ENCODE measurements at places on chromosomes 11 and 22.
A peak's percentile ranks its signal among the peaks of the same experiment; 100 is the strongest.

DNA sequence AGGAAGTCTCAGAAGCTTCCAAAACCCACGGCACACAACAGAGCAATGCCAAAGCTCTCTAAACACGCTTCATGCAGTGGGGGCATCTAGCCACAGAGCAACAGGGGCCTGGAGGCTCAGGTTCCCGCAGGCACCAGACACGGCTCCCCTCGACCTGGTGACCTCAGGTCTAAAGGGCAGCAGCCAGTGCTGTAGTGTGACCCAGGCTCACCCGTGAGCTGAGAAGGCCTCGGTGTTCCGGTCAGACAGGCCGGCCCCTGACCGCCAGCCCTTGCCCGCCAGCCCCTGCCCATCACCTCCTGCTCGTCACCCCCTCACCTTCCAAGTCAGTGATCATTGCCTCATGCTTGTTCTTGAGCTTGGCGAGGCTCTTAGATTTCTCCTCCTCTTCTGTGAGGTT lies 45.7 kb downstream of the APOL1 start:
- no peak for DNase-seq

- DNase-seq, result no peak
Measured at GRCh38 chr11:120381401-120381800, 45.2 kb downstream of the ARHGEF12 start.

DNA sequence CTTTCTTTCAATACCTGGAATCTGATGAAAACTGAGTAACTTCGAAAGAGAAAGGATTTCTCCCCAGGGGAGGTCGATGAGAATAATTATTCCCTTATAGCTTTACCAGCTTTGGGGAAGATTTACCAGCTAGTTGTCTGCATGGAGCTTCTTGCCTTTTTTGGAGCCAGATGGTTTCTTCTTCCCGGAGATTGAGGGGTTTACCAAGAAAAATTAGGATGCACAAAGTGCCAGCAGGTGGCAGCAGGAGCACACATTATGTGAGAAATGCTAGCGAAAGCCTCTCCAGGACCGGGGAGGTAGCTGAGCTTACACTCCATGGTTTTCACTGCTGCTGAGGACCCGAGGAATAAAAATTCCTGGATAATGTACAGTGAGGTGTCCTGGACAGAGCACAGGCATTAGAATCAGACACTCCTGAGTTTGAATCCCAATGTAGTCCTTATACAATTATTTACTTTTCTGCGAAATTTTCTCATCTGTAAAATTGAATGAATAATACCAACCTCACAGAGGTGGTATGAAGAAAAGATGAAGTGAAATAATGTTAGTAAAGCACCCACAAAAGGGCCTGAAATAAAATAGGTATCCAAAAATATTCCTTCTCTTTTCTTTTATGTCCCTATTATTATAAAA lies 46.0 kb upstream of the PARVA start:
- peak; percentile 60 for DNase-seq

DNA sequence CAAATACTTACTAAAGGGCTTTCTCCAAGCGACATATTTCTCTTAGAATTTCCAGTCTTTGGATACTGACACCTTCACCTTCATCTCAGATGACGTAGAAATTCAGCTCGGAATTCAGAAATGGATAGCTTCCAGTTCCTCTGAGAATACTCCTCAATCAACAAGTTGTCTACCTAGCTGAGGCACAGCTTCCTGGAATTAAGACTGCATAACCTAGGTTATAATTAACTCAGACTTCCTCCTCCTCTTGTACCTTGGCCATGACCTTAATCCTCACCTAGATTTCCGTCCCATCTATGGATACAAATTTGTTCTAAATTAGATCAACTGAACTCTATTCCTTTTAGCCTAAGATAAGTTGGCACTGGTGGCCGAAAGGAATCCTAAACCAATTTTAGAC lies 17.4 kb downstream of the ATP5MG start:
- DNase-seq, result no peak

GRCh38 chr11:77173494-77173893 lies 45.4 kb downstream of the MYO7A start:
- DNase-seq, result no peak

- DNase-seq, result no peak
Measured at GRCh38 chr11:97009613-97010012, 619.8 kb downstream of the JRKL start.

- DNase-seq, result no peak
Measured at GRCh38 chr11:119388103-119388502, 6.6 kb upstream of the USP2 start.

DNA sequence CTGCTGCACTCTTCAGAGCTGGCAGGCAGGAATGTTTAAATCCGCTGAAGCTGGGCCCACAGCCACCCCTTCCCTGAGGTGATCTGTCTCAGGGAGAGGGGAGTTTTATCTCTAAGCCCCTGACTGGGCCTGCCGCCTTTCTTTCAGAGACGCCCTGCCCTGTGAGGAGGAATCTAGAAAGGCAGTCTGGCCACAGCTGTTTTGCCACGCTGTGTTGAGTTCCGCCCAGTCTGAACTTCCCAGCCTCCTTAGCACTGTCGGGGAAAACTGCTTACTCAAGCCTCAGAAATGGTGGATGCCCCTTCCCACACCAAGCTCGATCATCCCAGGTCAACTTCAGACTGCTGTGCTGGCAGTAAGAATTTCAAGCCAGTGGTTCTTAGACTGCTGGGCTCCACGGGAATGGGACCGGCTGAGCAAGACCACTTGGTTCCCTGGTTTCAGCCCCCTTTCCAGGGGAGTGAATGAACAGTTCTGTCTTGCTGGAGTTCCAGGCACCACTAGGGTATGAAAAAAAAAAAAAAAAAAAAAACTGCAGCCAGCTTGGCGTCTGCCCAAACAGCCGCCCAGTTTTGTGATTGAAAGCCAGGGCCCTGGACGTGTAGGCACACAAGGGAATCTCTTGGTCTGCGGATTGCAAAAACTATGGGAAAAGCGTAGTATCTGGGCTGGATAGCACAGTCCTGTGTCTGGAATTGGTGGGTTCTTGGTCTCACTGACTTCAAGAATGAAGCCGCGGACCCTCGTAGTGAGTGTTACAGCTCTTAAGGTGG lies 127.4 kb downstream of the SPON1 start:
- DNase-seq, result no peak

DNA sequence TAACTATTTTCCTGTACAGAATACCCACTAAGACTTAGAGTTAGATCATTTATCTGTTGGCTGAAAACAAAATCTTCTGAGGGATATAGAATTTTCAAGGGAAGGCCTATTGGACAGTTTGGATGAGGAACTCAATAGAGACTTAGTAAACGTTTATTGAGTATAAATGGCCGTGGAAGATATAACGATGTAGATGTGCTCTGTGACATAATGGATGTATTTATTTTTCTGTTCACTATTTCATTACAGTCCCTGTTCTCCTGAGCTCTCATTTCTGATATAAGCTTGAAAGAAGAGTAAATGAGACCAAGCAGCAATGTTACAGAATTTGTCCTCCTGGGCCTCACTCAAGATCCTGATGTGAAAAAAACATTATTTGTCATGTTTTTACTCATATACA lies at the start of gene OR4A16:
TSS of gene OR4A16 (plus strand) at position 301 of the 400 bp plus-strand sequence. CDS start at position 301, 0 bp downstream.
- no peak for DNase-seq

DNA sequence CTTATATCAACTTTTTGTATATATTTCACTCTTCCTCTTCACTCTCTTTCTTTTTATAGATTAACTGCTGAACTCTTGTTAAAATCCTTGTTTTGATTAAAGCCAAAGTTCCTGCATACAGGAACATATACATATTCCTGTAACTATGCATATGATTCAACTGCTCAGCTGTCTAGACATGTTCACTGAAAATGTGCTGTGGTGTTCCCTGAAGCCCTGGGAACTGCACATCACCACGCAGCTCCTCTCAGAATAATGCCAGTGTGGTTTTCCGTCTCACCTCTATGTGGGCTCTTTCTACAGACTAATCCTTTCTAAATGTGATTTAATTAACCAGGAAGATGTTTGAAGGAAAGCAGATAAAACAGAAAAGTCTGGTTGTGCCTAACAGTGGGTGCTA lies 25.6 kb upstream of the MMP12 start:
- no peak for DNase-seq

DNA sequence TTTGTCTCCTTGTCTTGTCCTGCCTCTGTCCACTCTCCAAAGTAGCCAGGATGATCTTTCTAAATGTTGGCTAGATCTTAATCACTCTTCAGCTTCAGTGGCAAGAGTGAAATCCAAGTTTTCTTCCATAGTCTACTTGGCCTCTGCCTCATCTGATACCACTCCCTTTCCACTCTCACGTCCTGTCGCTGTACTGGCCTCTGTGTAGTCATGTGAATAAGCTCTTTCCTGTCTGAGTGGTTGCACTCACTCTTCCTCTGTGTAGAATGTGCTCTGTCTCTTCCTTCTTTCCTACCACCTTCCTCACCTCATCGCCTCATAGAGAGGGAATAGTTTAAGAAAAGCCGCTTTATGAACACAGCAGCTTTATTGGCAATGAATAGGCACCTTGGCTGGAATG lies 86.5 kb downstream of the WNT11 start:
- no peak for DNase-seq

GRCh38 chr11:74846770-74847169 lies 98.1 kb downstream of the RNF169 start:
- DNase-seq, result no peak

DNA sequence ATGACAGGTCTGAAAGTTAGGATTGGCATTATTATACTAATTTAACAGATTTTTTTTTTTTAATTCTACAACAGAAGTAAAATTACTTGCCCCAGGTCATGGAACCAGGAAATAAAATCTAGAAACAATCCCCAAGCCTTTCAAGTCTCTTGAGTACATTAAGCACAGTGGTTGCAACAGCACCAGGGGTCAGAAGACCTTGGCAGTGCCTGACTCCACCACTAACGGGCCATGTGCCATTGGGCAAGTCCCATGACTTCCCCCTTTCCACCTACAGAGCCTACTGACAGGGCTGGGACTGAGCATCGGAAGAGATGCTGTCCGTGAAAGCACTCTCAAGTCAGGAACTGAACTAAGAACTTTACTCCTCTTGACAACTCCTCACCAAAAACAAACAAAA lies 98.6 kb upstream of the AKIP1 start:
- no peak for DNase-seq

GRCh38 chr11:34427186-34427805 lies 11.4 kb upstream of the CAT start:
- DNase-seq, result no peak

GRCh38 chr11:9990221-9990973 lies 303.6 kb downstream of the SBF2 start:
- DNase-seq, result no peak

GRCh38 chr11:102800767-102801166 lies 2.8 kb upstream of the MMP1 start:
- DNase-seq, result no peak

GRCh38 chr11:16612566-16613261 lies 125.7 kb upstream of the C11orf58 start:
- no peak for DNase-seq

DNA sequence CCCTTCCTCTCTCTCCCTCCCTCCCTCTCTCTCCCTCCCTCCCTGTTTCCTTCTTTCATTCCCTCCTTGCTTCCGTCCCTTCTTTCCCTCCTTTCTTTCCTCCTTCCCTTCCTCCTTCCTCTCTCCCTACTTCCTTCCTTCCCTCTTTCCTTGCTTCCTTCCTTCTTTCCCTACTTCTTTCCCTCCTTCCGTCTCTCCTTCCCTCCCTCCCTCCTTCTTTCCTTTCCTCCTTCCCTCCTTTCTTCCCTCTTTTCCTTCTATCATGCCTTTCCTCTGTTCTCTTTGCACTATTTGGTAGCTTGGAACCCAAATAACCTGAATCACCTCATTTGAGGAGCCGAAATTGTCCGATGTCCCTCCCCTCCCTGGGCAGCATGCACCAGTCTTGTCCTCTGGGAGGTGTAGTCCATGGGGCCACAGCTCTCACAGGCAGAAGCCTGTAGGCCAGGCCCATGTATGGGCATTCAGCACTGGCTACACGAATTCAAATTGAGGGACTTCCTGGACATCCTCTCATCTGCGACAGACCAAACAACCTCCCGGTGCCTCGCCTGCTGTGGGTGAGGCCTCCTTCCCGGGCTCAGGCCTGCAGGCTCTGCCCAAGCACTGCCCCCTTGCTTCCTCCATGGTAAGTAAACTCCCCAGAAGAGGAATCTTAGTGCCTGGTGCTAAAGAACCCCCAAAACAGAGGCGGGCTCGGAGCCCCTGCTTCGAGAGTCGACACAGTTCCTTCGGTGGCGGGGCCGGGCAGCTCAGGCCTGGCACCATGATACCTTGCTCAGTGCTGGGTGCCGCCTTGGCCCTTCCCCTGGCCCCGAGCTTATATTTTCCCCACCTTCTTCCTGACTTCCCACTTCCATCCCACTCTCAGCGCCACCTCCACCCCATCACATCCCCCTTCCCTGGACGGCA lies 454.1 kb upstream of the CADM1 start:
- no peak for DNase-seq

DNA sequence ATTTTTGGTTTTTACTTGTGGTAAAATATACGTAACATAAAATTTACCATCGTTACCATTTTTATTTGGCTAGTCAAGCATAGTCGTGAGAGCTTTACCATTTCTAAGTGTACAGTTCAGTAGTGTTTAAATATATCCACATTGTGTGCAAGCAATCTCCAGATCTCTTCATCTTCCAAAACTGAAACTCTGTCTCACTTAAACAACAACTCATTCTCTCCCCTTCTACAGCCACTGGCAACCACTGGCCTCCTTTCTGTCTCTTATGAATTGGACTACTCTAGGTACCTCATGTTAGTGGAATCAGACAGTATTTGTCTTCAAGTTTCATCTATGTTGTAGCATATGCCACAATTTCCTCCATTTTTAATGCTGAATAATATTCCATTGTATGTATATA lies 37.4 kb downstream of the SMC1B start:
- no peak for DNase-seq

GRCh38 chr11:129612447-129612961 lies 203.1 kb upstream of the TMEM45B start:
- DNase-seq, result no peak

DNA sequence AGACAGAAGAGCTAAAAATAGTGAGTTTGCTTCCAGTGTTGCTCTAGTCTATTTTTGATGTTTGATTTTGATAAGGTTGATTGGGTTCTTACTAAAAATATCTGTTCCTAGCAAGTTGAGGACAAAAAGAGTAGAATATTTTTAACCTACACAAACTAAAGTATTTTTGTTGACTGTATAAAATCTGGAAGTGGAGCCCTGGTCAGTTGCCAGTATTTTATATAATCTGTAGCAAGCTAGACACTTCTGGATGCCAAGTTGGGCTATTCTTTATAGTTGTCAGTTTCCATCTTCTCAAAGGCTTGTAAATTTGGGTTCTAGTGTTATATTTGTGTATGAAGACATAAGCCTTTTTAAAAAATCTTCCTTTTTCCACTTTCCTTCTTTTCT lies 56.7 kb downstream of the HSD17B12 start:
- DNase-seq, result no peak

GRCh38 chr11:57761301-57762234 lies at the start of gene CTNND1:
Gene CTNND1, plus strand, starts transcription at chr11:57761802. Its CDS starts 29,677 bp downstream, at chr11:57791479.
- DNase-seq, result no peak

DNA sequence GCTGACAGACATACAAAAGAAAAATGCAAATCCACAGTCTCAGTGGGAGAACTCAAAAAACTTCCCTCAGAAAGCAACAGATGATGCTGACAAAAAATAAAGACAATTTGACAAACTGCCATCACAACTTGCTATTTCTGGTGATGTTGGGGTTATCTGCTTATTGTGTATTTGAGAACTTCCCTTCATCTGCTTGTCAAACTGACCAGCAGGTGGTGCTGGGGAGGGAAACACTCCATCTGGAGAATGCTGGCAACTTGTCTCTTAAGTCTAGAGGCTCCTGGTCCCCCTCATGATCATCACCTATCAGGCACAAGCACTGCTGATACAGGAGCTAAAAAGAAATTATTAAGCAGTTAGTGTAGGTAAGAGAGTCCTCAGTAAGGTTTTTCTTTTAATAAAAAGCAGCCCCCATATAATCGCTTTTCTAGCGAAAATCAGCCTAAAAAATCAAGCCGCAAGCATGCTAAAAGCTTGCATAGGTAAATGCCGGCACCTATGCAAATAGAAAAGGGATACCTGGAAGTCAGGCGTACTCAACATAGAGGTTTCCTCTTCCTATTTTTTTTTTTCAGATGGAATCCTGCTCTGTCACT lies 9.8 kb upstream of the FAM111B start:
- peak; percentile 50 for DNase-seq

All from stimulated activated CD4-positive, alpha-beta T cell treated with anti-CD3 and anti-CD28 coated beads, Interleukin-2, amount 100 ng/mL, for 48 hours (primary cell).